ENCODE measurements at places on chromosomes 5 and 9.

GRCh38 chr5:64666078-64666477, 24.2 kb upstream of the SHISAL2B start:
- no peak for DNase-seq

GRCh38 chr5:84790406-84790805, 405.7 kb upstream of the EDIL3 start:
- no peak for DNase-seq

- DNase-seq = no peak
Measured at GRCh38 chr9:99023831-99024230, 80.1 kb downstream of the COL15A1 start.

DNA sequence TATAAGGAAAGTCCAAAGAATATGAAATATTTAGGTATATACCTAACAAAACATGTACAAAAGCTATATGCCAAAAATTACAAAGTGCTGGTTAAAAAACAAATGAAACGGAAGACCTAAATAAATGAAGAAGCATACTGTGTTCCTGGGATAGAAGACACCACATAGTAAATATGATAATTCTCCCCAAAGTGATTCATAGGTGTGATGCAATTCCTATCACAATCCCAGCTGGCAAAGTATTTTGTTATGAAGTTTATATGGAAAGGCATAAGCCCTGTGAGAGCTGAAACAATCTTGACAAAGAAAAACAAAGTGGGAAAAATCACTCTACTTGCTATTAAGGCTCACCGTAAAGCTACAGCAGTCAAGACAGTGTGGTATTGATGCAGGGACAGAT, 2.6 kb upstream of the SMIM23 start:
- DNase-seq = no peak

GRCh38 chr5:159855476-159856191, 60.6 kb upstream of the ADRA1B start:
- DNase-seq = no peak

DNA sequence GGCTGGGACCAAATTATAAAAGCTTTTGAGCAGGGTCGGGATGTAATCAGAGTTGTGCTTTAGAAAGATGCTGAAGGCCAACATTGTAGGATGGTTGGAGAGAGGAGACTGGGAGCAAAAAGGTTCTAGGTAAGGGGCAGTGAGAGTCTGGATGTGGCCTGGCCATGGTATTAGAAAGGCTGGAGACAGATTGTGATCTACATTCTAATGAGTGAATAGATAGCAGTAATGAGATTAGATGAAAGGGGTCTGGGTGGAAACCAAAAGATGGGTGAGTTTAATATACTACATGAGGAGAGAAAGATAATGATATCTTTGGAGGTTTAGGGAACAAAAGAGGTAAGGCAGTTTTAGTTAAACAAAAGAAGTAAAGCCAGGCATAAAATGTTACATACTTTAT, 88.8 kb upstream of the SH3GL2 start:
- no peak for DNase-seq

- DNase-seq = no peak
Measured at GRCh38 chr5:27242258-27242626, 203.9 kb upstream of the CDH9 start.

DNA sequence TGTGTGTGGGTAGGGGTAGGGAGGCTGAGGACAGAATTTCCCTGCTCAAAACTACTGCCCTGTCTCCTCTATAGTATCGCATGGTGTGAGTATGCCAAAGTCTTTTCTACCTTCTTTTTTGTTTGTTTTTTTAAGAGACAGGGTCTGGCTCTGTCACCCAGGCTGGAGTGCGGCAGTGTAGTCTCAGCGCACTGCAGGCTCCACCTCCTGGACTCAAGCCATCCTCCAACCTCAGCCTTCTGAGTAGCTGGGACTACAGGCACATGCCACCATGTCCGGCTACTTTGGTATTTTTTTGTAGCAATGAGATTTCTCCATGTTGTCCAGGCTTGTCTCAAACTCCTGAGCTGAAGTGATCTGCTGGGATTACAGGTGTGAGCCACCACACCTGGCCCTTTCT, 2.5 kb downstream of the SRP19 start:
- no peak for DNase-seq

- DNase-seq = no peak
Measured at GRCh38 chr9:68732405-68733020, 27.5 kb downstream of the PIP5K1B start.

- no peak for DNase-seq
Measured at GRCh38 chr9:72292256-72292682, 72.7 kb downstream of the ZFAND5 start.

- DNase-seq = no peak
Measured at GRCh38 chr9:34501889-34502425, 20.8 kb downstream of the ENHO start.

DNA sequence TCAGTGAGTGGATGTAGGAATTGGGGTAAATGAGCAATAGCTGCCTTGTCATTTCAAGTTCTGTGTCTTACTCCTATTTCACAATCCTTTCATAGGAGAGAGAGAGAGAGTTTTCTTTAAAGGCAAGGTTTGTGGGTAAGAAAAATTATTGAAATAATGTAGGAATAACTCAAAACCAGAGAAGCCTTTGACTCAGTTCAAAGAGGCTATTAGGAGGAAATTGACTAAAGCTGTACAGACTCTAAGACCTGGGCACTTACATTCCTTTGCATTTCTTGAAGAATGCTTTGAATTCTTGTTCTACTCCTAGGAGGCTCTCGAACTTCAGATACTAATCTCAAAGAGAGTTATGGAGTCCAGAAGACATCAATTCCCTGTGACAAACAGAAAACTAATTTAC, 257.1 kb downstream of the FBXL7 start:
- no peak for DNase-seq

- no peak for DNase-seq
Measured at GRCh38 chr5:62376064-62376463, 27.6 kb downstream of the DIMT1 start.

DNA sequence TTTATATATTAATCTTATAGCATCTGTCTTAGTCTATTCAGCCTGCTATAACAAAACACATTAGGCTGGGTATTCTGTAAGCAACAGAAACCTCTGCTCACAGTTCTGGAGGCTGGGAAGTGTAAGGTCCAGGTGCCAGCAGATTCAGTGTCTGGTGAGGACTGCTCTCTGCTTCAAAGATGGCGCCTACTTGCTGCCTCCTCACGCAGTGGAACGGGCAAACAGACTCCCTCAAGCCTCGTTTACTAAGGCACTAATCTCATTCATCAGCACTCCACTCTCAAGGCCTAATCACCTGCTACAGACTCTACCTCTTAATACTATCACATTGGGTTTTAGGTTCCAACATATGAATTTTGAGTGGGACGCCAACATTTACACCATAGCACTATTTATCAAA, 5.2 kb upstream of the TBC1D2 start:
- no peak for DNase-seq

- no peak for DNase-seq
Measured at GRCh38 chr5:25554077-25554476, 909.3 kb upstream of the CDH10 start.

GRCh38 chr5:137498301-137498735, 808 bp downstream of the SPOCK1 start:
- DNase-seq = no peak

GRCh38 chr5:9558319-9558965, 12.6 kb upstream of the SEMA5A start:
- no peak for DNase-seq

GRCh38 chr9:69760278-69760610, 433 bp upstream of the PTAR1 start:
- DNase-seq = no peak

DNA sequence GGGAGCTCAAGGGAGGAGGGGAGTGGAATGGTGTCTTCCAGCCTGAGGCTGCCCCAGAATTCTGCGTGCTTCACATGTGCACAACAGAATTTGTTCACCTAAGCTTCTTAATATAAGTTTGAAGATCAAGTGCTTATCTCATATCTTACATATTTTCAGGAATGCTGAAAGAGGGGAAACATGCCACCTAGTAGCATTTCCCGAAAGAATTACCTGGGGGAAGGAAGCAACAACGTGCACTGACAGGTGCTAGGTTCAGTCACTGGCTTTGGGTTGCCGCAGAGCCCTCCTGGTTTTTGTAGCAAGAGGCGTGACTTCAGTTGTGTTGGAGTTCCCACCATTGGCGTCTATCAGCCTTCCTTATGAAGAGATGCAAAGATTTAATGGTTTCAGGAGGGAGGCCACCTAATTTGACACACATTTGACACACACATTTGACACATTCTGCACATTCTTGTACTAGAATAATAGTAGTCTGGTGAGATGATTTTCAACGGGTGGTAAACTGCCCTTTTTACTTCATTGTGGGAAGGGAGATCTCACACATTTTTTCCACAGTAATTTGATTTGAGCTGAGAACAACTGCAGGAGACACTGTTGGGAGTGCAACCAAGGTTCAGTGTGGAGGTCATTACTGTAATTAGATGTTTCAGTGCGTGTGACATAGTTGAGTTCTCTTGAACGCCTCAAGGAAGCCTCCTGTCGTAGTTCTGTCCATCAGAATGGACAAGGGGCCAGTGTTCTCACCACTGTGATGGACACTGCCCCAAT, 481.3 kb downstream of the CCDC171 start:
- no peak for DNase-seq

DNA sequence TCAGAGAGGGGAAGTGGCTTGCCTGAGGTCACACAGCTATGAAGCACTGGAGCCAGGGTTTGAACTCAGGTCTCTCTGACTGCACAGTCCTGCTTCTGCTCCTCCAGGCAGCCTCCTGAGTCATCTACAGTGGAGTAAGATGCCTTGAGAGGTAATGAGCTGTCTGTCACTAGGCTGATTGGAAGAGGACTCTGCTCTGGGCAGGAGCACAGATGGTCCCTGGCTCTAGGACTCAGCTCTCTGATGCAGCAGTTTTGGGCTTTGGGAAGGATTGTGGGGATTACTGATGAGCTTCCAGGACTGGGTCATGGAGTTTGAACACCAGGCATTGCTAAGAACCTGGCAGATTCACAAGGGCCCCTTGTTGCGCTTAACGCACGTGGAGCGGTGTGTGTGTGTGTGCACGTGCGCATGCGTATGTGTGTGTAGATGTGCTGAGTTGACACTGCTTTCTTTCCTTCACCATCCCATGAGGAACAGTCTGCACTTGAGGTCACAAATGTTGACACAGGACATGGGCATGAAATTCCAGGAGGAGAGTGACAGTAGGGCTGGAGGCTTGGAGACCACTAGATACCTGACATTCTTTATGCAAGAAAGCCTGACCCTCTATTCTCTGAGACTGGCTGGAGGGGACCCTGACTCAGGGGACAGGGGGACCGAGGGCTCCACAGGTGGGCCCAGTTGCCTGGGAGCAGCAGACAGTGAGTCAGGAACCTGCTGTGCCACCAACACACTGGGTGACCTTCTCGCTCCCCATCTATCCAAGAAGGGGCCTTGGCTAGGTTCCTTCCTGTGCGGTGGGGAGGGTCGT, 170.5 kb downstream of the RGS3 start:
- DNase-seq = no peak
